ENCODE measurements at places on chromosomes 3 and 15. TPM values are rescaled to one million over a fixed set of nuclear protein-coding genes. Genes with fewer than 3 reads are reported as not detected.

GRCh38 chr3:100902572-100902971 lies 90.6 kb downstream of the ABI3BP start:
- DNase-seq: no peak

DNA sequence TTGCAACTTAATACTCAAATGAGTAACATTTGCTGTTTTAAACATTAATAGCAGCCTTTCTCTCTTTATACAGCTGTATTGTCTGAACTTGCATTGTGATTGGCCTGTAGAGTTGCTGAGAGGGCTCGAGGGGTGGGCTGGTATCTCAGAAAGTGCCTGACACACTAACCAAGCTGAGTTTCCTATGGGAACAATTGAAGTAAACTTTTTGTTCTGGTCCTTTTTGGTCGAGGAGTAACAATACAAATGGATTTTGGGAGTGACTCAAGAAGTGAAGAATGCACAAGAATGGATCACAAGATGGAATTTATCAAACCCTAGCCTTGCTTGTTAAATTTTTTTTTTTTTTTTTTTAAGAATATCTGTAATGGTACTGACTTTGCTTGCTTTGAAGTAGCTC lies 40.3 kb downstream of the CTNNB1 start:
- DNase-seq: no peak

- no peak for DNase-seq
Observed at GRCh38 chr3:64730681-64731080, 42.9 kb upstream of the ADAMTS9 start.

DUOX1 gene
- 0.80 TPM for total RNA-seq

DNA sequence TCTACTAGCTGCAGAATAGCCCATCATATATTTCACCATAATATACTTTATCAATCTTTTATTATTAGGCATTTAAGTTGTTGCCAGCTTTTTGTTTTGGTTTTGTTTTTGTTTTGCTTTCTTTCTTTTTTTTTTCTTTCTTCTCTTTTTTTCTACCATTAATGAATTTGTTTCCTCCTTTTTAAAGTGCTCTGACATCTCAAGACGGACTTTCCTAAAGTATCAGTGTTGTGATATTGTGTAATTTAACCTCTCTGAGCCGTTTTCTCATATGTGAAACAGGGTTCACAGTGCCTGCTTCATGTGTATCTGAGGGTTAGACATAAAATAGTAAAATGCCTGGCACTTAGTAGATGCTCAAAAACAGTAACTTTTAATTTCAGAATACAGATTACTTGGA lies 109.5 kb upstream of the IL12A start:
- DNase-seq: no peak

CFAP161 gene
- total RNA-seq: 0.66 TPM

GRCh38 chr15:84035399-84035766 lies 200.2 kb upstream of the GOLGA6L4 start:
- no peak for DNase-seq

IL5RA gene
- total RNA-seq: not detected
